ENCODE measurements at places on chromosomes 1 and 21. TPM values are rescaled to one million over a fixed set of nuclear protein-coding genes. Genes with fewer than 3 reads are reported as not detected.

The A3GALT2 gene
- total RNA-seq, result not detected

The SYPL2 gene
- total RNA-seq, result 1.5 TPM

The TRABD2B gene
- total RNA-seq, result 3.4 TPM

The ERICH3 gene
- total RNA-seq, result not detected

- DNase-seq, result no peak
These were observed 308.0 kb downstream of the CAMTA1 start for GRCh38 chr1:7093297-7093696.

DNA sequence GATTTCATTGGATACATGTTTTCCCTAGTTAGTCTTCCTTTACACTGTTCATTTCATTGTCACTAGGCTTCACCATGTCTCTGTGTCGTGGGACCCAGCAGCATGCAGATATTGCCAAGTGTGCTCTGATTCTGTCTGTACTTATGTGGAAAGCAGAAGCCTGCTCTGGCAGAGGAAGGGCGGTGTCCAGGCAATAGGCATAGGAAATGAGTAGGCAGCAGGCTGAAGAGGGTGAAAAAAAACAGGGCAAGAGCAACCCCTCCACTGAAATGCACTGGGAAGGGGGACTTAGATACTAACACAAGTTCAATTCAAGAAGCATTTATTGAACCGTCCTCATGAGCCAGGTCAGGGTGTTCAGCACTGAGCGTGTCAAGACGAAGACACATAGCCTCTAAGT, 85.2 kb upstream of the VAV3 start:
- no peak for DNase-seq

DNA sequence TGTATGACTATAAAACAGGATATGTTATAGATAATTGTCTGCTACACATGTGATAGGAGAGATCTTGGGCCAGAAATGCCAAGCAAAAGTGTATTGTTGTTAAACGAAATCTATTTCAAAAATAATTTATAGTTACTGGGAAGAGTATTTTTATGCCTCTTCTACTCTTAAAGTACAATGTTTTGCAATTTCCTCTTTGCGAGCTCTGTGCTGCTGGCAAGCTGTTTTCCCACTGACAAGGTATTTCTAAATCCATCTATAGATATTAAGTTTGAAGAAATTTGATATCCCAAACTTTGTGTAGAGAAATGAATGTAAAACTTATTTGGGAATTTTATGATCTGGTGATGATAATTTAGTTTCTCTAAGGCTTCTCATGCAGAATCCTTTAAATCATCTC, 63.3 kb upstream of the PTGFR start:
- DNase-seq, result no peak

DNA sequence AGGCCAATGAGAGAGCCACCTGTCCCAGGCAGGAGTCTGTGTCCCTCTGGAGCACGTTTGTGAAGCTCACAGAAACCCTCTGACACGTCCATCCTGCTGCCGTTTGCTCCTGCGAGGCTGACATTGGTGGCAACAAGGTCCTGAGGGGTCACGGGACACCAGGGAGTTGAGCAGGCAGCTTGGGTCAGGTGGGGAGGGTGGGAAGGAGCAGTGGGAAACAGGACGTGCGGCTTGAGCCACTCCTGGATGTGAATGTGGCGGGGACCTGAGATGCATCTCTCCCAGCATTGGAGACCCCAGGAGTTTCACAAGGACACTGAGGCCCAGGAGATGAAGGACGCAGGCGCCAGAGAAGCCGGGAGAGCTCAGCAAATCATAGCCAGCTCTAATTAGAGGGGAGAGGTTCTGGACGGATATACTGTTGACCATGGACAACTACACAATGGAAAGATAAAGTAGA, 149.0 kb downstream of the PEX14 start:
- DNase-seq, result no peak

DNA sequence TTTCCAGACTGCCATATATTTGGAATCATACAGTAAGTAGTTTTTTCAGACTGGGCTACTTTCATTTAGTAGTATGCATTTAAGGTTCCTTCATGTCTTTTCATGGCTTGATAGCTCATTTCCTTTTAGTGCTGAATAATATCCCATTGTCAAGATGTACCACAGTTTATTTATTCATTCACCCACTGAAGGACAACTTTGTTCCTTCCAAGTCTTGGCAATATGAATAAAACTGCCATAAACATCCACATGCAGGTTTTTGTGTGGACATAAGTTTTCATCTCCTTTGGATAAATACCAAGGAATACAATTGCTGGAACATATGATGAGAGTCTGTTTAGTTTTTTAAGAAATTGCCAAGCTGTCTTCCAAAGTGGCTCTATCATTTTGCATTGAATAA, 366.4 kb upstream of the NFIA start:
- no peak for DNase-seq

DNA sequence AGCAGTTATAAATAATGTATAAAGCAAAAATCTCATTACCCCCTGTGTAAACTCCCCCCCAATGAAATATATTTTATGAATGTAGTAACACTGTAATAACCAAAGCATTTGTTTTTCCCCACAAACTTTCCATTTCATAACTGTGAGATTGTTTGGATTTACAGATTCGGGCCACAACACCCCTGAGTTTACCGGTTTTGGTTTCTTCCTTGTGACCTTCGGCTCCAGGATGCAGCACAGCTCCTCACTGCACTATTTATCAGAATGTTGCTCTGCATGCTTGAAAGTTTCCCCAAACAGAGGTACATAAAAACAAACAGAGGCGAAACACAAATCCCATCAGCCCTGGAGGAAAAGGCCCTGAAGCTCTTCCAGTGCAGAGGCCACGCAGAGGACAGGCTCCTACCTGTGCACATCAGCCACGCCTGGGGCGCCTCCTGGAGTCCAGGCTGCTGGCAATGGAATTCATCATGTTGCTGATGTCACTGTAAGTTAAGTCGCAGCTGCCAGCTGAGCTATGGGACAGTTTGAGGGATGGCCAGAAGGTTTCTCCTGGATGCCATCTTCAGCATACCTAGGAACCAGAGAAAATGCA, 122.0 kb downstream of the LMO4 start:
- DNase-seq, result no peak

All from H1 (cell line).